ENCODE measurements at places on chromosomes 11 and 22. TPM values are rescaled to one million over a fixed set of nuclear protein-coding genes. Genes with fewer than 3 reads are reported as not detected.

Gene OR5P2
- total RNA-seq: not detected

Gene SLN
- total RNA-seq: not detected

Gene FBLN1
- total RNA-seq: 137 TPM

Gene UBASH3B
- 17.7 TPM for total RNA-seq

Gene OR5W2
- total RNA-seq: not detected

Gene MYEOV
- total RNA-seq: 0.63 TPM

Gene CRYBB2
- total RNA-seq: not detected

Gene BTBD18
- total RNA-seq: not detected

Gene GNB1L
- 22.5 TPM for total RNA-seq

Gene MOV10L1
- not detected for total RNA-seq

Gene PTPRJ
- total RNA-seq: 9.5 TPM

Gene GLYAT
- total RNA-seq: not detected

DNA sequence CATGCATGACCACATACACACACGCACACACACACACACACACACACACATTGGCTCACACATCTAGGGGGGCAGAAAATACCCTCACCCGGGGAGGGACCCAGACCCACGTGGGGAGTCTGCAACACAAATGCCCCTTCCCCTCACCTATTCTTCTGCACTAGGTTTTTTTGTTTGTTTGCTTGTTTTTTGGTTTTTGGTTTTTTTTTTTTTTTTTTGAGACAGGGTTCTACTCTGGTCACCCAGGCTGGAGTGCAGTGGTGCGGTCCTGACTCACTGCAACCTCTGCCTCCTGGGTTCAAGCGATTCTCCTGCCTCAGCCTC is 28.4 kb downstream of the WEE1 start:
- DNase-seq: no peak

DNA sequence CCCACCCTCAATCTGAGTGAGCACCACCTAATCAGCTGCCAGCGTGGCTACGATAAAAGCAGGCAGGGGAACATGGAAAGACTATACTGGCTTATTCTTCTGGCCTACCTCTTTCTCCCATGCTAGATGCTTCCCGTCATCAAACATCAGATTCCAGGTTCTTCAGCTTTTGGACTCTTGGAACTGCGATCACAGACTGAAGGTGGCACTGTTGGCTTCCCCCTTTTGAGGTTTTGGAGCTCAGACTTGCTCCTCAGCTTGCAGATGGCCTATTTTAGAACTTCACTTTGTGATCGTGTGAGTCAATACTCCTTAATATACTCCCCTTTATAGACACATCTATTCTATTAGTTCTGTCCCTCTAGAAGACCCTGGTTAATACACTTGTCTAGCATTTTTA is 543.7 kb upstream of the RAG2 start:
- DNase-seq: no peak

- peak; percentile 65 for DNase-seq
Measured at GRCh38 chr11:77039491-77040400, 5.5 kb downstream of the B3GNT6 start.

DNA sequence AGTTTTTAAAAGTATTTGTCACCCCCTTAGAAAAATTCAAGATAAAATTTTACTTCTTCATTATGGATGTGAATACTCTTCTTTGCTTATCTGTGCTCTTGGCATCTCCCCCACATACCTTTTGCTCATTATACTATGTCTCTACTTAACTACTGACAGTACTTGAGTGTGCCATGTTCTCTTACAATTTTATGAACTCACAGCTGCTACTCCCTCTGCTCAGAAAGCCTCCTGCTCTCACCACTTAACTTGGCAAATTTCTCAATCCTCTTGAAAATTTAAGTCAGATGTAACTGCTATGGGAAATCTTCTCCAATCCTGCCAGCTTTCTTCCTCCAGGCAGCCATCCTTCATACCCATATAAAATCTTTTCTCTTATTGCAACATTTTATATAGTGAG is 163.4 kb downstream of the CNTN5 start:
- no peak for DNase-seq

- peak; percentile 67 for DNase-seq
Measured at GRCh38 chr11:14148653-14149273, 186.2 kb downstream of the SPON1 start.

DNA sequence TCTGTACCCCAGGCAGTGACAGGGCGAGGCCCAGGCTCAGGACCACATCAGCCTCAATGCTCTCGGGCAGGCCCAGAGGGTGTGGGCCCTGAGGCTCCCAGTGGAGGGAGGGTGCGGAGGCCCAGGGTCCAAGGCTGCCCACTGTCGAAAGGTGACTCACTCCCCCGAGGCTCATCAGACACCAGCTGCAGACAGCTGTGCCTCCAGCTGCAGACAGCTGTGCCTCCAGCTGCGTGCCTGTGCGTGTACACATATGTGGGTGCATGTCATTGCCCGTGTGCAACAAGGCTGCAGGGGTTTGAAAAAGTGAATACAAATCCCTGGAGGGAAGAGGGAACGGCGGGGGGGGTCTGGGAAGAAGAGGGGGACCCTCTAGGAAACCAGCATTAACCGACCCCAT is 134.3 kb downstream of the BRD1 start:
- no peak for DNase-seq

GRCh38 chr22:47030143-47030661 is 267.8 kb downstream of the TBC1D22A start:
- DNase-seq: peak; percentile 81

DNA sequence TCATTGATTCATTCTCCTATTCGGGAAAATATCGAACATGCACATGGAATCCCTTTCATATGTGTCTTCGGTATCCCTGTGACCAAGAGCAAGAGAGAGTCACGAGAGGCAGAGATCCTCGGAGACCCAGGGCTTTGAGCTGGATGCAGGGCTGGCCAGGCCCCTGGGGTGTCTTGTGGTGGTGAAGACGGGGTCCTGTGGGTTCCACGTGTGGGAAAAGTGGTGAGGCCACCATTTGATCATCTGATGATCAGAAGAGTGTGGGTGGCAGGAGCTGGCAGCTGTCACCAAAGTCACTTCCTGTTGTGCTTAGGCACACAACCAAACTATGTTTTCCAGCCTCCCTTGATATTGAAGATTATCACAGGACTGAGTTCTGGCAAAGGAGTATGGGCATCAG is 94.0 kb downstream of the BRD1 start:
- no peak for DNase-seq

DNA sequence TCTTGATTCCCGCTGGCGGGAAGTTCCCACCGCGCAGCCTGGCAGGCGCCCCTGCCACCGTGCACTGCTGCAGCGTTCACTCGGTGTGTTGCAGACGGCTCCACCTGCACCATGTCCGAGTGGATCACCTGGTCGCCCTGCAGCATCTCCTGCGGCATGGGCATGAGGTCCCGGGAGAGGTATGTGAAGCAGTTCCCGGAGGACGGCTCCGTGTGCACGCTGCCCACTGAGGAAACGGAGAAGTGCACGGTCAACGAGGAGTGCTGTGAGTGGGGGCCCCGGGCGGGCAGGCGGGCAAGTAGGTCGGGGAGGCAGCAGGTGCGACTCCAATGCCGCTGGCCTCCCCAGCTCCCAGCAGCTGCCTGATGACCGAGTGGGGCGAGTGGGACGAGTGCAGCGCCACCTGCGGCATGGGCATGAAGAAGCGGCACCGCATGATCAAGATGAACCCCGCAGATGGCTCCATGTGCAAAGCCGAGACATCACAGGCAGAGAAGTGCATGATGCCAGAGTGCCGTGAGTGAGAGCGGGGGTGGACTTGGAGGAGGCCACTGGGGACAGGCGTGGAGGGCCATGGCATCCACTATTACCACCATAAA is 99.7 kb downstream of the RRAS2 start:
- DNase-seq: no peak

- DNase-seq: no peak
Measured at GRCh38 chr22:23695571-23696325, 4.9 kb downstream of the RGL4 start.

GRCh38 chr22:30015229-30015797 is 65.0 kb upstream of the HORMAD2 start:
- DNase-seq: no peak

- no peak for DNase-seq
Measured at GRCh38 chr11:92644595-92645445, 324.6 kb upstream of the MTNR1B start.

All from GM23248 (cell line).